ENCODE measurements at places on chromosomes 5 and 9.

DNA sequence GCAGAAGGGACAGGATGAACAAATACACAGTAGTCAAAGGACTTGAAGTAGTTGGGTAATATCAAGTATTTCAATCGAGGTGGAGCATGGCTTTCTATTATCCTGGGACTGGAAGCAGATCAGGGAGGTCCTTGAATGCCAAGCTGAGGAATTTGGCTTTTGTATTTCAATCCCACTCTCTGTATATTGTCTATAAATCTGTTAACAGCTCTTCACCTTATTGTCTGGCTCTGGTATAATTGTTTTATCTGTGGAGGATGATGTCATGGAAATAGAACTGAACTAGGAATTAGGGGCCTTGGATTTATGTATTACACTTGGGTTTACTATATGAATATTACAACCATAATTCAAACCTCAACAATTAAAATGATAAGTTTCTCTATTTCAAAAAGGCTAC, 6.3 kb upstream of the ADAMTSL1 start:
- no peak for DNase-seq

- no peak for DNase-seq
These were observed 89.0 kb upstream of the NR4A3 start for GRCh38 chr9:99732715-99733114.

DNA sequence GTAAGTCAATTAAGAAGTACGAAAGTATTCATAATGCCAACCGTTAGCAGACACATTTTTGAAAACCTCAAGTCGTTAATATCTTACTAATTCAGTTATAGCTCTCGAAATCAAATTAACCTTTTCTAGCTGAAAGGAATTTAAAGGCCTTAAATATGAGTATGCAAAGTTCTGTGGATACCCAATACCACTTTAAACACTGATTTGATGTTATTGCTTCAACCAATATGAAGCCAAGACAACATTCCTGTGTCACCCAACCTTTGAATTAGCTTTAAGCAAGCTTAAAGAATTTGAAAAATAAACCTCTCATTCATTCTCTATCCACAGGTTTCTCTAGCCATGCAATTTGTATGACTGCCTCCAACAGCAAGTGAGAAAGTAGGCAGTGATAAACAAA, 204.5 kb downstream of the MCTP1 start:
- no peak for DNase-seq

- DNase-seq: no peak
These were observed 965 bp downstream of the GLIPR2 start for GRCh38 chr9:36137392-36138004.

- DNase-seq: no peak
These were observed 7.6 kb downstream of the SHB start for GRCh38 chr9:38061326-38061977.

DNA sequence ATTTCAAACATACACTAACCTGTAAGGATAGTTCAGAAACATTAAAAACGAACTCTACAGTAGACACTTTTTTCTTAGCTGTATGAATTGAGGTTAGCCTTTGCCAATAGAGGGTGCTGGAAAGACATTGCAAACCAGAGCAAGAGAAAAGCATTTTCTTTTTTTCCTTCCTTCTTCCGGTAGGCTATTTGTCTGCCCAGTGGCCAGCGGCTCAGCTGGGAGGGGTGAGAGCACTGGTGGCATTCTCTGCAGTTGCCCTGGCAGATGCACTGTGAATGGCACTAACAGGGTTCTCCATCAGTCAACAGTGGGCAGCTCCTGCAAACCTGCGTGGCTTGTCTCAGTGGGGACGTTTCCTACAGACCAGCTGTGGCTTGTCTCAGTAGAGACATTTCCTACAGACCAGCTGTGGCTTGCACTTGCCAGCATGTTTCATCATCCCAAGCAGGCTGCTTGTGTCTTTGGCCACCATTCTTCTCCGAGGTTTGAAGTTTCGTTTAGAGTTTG, 984.5 kb upstream of the CDH18 start:
- no peak for DNase-seq

- DNase-seq: no peak
These were observed 831 bp downstream of the RMRP start for GRCh38 chr9:35656831-35657545.

- no peak for DNase-seq
These were observed 224.6 kb downstream of the GAS1 start for GRCh38 chr9:86722706-86723075.

- DNase-seq: no peak
These were observed 49.6 kb downstream of the CCDC180 start for GRCh38 chr9:97357056-97357455.

- no peak for DNase-seq
These were observed 189.3 kb upstream of the TLE4 start for GRCh38 chr9:79382458-79382857.

GRCh38 chr9:120893611-120894307, 16.8 kb upstream of the PHF19 start:
- DNase-seq: no peak

- no peak for DNase-seq
These were observed 255.8 kb downstream of the PRDM9 start for GRCh38 chr5:23763170-23763569.

GRCh38 chr9:115596746-115597080, 478.8 kb upstream of the TNC start:
- DNase-seq: no peak

DNA sequence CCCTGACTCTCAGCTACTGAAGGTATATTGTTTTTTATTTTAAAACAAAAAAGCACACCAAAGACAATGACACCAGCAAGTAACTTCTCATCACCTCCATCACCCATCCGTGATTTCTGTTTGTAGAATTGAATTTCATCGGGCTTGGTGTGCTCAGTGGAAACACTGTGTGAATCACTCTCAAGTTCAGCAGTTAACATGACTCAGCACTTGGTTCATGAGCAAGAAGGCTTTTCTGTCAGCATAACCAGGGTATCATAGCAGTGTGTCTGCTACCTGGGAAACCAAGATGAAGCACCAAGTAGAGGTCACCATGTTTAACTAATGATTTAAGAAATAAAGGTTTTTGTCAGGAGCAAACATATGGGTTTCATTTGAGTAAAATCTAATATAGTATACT, 123.7 kb downstream of the INSYN2B start:
- DNase-seq: no peak

All from CD4-positive, alpha-beta T cell (primary cell).